ENCODE measurements at places on chromosomes 12 and 14.

GRCh38 chr14:74947353-74948227 lies 7.8 kb downstream of the PGF start:
- no peak for DNase-seq

DNA sequence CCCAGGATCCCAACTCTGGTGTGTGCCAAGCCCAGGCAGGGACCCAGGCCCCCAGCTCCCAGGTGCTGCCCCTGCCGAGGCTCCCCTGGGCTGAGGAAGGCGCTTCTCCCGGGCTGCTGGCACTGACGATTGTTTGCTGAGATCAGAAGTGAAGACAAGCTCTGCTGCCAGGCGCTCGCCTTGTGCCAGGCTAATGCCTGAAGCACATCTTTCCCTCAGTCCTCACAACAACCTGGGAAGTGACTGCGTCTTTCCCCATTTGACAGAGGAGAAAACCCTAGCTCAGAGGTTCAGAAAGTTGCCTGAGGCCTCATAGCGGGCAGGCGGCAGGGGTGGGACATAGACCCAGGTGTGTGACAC lies 36.8 kb downstream of the ANKRD9 start:
- DNase-seq, result no peak

DNA sequence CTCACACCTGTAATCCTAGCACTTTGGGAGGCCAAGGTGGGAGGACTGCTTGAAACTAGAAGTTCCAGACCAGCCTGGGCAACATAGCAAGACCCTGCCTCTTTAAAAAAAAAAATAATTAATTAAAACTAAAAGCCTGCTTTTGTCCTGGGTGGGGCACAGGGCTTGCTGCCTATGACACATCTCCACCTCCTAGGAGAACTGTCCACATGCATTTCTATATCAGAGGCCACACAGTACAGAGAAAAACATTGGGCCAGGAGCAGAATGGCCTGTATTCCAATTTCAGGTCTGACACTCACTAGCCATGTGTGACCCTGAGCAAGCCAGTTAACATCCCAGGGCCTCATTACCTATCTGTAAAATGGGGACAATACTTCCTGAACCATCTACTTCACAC lies 31.9 kb downstream of the CCDC88C start:
- DNase-seq, result no peak

- no peak for DNase-seq
Measured at GRCh38 chr12:68812553-68813241, 4.7 kb downstream of the MDM2 start.

DNA sequence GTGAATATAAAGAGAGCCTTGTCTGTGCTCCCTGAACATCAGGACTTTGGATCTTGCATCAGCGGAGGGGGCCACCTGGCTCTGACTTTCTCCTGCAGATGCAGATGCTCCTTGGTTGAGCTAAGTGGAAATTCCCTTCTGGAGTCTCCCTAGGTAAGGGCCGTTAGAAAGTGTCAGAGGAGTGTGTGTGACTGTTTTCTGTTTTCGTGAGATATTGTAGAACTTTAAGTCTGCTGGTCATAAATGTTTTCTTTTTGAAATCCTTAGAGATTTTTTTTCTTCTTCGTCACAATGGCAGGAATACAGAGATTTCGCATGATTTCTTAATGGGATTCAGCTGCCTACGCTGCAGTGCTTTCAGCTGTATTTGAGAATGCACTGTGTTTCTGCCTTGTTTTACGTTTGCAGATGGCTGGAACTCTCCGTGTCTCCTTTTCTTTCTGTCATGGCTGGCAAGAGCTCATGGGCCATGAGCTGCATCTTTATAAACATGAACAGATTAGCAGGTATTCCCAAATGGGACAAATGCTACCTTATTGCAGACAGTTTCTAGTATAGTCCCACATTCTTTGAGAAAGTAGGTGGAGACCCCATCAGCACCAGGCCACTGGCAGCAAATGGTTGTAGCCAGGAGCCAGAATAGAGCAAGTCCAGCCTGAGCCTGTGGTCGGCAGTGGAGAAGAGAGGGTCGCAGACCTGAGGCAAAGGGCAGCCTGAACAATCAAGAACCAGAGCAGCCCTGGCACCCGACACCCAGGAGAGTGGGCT lies 76.2 kb upstream of the FRMD6 start:
- DNase-seq, result no peak

- no peak for DNase-seq
Measured at GRCh38 chr12:31780096-31780495, 51.3 kb upstream of the AMN1 start.

GRCh38 chr14:52352061-52352491 lies 38.0 kb downstream of the PTGER2 start:
- no peak for DNase-seq

DNA sequence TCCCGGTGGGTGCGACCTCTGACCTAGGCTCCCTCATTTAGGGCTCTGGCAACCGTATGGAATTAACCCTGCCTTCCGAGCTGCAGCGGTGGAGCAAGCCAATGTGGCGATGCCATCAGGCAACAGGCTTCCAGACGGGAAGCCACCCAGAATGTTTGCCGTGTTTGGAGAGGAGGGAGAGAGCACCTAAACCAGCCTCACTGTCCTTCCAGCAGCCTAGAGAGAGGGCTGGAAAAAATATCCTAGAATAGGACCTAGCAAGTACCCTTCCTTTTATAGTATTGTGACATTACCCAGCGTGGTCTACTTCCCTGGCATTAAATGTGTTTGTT lies 287 bp upstream of the SLC2A13 start:
- DNase-seq, result no peak

DNA sequence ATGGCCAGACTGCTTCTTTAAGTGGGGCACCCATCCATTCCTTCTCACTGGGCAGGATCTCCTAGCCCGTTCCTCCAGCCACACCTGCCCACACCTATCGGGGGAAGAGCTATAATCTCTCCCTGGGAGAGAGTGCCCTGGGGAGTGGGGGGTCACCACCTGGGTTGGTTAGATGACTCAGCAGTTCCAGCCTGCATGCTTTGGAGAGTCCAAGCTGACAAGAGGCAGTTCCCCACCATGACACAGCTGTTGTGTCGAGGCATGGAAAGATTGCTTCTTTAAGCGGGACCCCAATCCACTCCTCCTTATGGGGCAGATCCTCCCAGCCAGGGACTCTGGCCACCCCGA lies 52.6 kb upstream of the PPFIA2 start:
- no peak for DNase-seq

- DNase-seq, result no peak
Measured at GRCh38 chr14:24145690-24146452, 539 bp downstream of the PSME2 start.

DNA sequence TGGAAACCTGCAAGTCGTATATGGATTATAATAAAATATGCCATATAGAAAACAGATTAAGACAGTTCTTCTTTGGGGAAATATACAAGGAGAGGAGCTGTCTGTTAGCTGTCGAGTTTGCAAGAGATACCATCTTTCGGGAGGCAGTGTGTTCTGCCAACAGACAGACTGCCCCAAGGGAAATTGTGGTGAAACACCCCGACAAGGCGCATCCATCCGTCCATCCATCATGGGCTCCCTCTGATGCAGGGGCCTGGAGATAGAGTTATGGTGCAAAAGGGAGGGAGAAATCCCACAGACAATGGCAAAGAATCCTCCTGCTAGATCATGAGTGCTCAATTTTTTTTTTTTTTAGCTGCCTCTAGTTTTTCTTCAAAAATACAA lies 156.3 kb downstream of the DPF3 start:
- no peak for DNase-seq

DNA sequence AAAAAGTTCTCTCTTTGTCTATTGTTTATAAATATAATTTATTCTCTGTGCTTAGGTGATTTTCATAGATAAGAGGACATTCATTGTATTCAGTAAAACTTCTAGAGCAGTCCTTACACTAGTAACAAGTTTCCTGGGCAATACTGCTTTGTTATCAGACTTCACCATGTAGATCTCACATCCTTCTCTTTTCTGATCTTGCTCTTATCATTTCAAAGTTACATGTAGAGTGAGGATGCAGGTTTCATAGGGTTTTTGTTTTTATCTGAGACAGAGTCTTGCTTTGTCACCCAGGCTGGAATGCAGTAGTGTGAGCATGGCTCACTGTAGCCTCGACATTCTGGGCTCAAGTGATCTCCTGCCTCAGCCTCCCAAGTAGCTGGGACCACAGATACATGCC lies 789.5 kb downstream of the DIO2 start:
- no peak for DNase-seq

- no peak for DNase-seq
Measured at GRCh38 chr12:91189516-91189915, 6.9 kb upstream of the DCN start.

GRCh38 chr12:3132636-3133404 lies 55.6 kb downstream of the TSPAN9 start:
- DNase-seq, result no peak

DNA sequence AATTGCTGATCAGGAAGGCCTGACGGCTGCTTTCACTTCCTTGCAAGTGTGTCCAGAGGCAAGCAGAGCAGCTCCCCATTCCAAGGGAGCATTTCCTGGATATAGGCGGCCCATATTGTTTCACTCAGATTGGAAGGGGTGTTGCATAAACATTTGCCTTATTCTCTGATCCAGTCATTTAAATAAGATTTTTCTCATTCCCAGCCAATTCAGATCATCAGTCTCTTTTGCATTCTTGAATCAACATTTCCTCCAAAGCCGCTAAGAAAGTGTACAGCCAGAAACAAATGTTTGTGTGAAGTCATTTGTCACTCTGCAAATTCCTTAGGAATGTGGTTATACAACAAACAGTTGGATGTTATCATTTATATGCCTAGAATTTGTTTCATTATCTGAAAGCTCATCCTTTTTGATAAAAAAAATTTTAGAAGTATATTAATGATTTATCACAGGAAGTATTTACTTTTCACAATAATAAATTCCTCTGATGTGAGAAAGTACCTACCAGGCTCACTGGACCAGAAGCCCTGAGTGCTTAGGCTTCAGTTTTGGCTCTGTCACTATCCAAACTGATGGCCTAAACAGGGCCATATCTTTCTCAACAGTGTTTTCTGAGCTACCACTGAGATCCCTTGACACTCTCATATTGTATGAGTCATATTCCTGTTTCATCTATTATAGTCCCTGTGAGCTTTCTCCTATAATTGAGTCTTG lies 379.6 kb downstream of the CCDC91 start:
- no peak for DNase-seq

GRCh38 chr12:57219993-57220754 lies 3.6 kb downstream of the NXPH4 start:
- DNase-seq, result no peak

DNA sequence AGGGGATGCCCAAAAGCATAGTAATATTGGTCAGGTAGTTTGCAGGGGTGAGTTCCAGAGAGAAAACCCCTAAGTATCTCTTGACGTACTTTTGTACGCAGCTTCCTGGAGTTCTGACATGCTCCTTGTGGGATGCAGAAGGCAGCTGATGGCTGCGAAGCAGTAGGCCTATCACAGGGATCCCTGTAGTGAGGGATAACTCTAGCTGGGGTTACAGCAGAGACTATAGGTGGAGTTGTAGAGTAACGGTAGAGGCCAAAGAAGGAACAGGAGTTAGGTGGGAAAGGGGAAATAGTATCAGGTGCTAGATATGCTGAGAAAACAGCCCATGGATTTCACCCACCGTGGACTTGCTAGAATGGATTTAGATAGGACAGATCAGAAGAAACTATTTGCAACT lies 37.3 kb downstream of the MGST1 start:
- no peak for DNase-seq

GRCh38 chr12:73769337-73769736 lies 768.3 kb upstream of the ATXN7L3B start:
- DNase-seq, result no peak

- DNase-seq, result no peak
Measured at GRCh38 chr14:95857275-95857674, 19.4 kb upstream of the TUNAR start.

- no peak for DNase-seq
Measured at GRCh38 chr14:56244138-56244789, 126.1 kb downstream of the PELI2 start.

GRCh38 chr14:76323331-76324050 lies 52.4 kb upstream of the ESRRB start:
- no peak for DNase-seq

DNA sequence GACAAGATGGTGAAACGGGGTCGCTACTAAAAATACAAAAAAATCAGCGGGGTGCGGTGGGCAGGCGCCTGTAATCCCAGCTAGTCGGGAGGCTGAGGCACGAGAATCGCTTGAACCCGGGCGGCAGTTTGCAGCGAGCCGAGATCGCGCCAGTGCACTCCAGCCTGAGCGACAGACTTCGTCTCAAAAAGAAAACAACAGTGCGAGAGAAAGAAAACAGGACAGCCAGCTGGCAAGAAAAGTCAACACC lies 633 bp upstream of the RNU4-2 start:
- no peak for DNase-seq

GRCh38 chr14:50260511-50260910 lies 29.1 kb upstream of the SOS2 start:
- no peak for DNase-seq

- DNase-seq, result no peak
Measured at GRCh38 chr14:56413721-56414120, 165.9 kb upstream of the TMEM260 start.

GRCh38 chr12:62660756-62661155 lies 194.1 kb downstream of the MON2 start:
- no peak for DNase-seq

- DNase-seq, result no peak
Measured at GRCh38 chr12:52817003-52817698, 3.2 kb upstream of the KRT4 start.

DNA sequence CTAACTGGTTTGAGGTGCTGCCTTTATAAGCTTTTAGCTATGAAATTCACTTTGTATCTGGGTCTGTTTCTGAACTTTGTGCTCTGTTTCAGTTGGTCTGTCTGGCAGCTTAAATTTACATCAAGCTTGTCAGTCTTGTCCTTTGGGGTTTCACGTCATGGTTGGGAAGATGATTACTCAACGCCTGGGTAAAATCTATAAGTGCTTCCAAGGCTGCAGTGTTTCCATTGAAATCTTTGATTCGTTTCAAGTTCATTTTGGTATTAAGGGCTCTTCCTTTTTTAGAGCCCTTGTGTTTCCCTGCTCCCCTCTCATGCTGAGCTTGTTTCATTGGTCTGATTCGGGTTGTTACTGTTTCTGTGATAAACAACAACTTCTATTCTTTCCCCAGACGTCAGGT lies 58.2 kb downstream of the FBXW8 start:
- DNase-seq, result no peak

DNA sequence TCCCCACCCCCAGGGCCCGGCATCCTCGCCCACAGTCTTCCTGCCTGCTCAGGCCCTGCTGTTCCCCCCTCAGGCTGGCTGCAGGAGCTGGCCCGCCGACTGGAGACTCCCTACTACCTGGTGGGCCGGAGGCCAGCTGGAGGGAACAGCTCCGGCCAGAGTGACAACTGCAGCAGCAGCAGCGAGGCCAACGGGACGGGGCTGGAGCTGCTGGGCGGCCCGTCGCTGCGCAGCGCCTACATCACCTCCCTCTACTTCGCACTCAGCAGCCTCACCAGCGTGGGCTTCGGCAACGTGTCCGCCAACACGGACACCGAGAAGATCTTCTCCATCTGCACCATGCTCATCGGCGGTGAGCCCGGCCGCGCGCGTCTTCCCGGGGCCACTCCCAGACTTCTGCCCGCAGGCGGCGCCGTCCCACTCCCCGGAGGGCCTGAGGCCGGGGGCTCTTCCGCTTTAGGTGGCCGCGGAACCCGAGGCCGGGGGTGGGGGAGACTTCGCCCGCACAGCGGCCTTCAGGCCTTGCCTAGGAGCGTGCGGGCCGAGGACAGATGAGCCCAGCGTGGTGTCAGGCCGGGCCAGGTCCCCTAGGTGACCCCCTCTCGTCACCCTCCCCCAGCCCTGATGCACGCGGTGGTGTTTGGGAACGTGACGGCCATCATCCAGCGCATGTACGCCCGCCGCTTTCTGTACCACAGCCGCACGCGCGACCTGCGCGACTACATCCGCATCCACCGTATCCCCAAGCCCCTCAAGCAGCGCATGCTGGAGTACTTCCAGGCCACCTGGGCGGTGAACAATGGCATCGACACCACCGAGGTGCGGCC lies 10.2 kb downstream of the KCNH3 start:
- no peak for DNase-seq
